ENCODE measurements at places on chromosomes 12 and 14.

DNA sequence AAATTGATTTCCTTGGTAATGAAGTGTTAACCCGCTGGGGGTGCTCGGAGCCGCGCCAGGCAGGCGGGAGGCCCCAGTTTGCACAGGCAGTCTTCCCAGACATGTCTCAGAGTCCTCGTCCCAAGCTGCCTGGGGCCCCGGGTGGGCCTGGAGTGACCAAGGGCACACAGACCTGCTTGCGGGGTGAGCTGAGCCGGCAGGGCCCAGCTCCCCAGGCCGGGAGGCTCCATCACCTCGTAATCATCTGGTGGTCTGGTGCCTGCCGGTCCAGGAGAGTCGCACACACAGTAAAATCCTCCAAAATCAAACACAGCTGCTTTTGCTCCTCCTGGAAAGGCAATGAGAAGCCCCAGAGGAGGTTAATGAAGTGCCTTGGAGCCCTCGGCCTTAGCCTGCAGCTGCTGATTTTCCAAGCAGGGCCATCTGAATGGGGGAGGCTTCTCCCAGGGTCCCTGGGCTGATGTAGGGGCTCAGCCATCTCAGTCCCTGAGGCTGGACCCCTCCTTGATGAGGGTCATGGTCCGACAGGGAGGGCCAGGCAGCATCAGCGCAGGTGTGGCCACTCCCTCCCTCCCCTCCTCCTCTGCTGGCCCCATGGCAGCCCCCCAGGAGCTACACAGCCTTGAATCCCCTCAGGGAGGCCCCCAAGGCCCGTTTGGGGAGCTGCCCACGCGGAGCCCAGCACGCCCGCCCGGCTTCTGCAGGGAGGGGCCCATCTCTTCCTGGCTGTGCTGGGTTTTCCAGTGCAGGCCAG is 39.4 kb upstream of the FBRSL1 start:
- DNase-seq = no peak

DNA sequence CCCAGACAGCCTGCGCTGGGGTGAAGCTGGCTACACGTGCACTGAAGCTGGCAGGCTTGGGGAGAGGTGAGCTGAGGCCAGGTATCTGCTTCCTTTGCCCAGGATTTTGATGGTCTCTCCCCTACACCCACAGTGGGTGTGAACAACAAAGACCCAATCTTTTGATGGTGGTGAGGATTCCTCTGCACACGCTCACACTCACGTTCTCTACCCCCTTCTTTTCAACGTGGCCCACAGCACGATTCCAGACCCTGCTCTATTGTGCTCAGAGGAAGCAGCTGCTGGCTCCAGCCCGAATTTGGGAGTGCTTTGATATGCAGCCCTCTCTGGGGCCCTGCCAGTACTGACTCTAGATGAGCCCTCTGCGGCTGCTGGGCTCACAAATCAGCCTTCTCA is 4.9 kb downstream of the CD9 start:
- no peak for DNase-seq

DNA sequence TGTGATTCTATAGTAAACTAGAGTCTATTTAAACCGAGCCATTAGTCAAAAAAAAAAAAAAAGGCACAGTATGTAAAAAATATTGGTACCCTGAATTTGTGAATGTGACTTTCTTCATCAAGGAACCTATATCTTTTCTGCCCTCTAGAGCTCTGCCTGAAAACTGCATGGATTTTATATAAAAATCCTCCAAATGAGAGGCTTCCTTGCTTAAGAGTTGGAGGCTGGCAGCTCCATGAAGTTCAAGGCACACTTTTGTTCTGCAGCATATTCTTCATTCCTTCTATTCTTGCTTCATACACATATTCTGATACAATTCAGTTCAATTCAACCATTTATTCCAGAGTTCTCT is 23.1 kb upstream of the NKX2-8 start:
- no peak for DNase-seq

GRCh38 chr12:66163289-66163688 is 6.5 kb downstream of the TMBIM4 start:
- no peak for DNase-seq

DNA sequence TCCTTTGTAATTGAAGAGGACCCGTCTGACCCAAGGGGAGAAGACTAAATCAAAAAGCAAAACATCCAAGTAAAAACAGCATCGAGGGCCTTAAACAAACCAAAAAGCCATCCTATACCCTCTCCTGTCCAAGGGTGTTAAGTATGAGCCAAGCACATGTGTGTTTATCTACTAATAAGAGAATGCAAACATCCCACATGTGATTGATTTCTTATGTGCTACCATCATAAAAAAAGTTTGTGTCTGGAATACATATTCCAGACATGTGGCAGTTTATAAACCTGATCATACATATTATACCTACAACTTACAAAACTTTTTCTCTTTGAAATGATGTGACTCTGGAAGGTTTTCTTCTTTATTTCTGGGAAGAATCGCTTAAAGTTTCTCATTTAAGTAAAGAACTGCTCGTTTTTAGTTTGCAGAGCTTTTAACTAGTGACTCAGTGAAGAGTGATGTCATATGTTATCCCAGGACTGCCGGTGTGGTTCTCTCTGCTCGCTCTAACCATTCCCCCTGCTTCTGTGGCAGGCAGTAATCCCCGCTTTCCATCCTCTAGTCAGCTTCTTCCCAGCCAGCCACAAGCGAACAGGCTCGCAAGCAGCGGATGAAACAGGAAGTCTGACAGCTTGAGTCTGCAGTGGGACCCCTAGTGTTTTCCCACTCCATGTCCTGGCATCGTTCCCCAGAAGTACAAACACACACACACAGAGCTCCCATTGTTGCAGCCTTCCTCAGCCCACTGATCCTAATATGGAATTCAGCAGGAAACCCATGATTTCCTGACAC is 431 bp upstream of the RHOJ start:
- DNase-seq = no peak

DNA sequence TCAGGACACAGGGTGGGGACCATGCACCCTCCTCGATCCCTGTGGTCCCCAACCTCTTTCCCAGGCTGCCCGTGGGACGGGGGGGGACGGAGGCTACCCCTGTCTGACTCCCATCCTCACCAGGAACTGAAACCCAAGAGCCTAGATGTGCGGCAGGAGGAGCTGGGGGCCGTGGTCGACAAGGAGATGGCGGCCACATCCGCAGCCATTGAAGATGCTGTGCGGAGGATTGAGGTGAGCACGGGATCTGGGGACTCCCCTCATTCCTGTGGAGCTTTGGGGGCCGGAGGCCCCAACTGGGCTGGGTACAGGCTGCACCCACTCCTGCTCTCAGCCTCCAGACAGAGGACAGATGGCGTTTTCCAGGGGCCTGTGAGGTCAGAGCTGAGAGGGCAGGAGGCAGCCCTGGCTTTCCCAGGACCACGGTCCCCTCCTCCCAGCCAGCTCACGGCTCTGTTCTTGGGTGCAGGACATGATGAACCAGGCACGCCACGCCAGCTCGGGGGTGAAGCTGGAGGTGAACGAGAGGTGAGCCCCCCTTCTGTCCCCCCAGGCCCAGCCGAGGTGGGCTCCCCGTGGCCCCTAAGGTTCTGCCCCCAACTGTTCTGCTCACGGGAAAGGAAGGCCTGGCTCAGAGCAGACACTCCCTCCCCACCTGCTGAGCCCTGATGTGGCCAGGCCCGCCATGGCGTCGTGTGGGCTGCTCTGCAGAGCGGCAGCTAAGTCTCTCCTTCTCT is 24.2 kb downstream of the HIP1R start:
- DNase-seq = no peak

- no peak for DNase-seq
Measured at GRCh38 chr12:54374562-54375258, 9.8 kb downstream of the ZNF385A start.

- no peak for DNase-seq
Measured at GRCh38 chr14:70833884-70834283, 24.6 kb upstream of the MAP3K9 start.

DNA sequence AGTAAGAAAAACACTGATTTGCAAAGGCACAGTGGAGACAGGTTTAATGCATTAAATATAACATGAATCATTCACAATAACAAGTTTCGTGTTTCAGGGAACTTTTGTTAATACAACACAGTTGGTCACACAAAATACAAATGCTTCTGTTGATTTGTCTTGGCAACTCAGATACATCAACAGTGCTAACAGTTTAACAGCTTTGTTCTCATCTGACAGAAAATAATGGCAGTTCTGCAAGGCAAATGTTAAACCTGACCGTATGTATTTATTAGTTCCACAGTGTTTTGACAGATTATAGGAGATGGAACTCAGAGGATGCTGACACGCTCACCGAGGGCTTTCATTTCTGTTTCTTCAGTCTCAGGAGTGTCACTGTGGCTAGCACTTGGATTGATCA is 350.7 kb downstream of the PRKD1 start:
- no peak for DNase-seq

DNA sequence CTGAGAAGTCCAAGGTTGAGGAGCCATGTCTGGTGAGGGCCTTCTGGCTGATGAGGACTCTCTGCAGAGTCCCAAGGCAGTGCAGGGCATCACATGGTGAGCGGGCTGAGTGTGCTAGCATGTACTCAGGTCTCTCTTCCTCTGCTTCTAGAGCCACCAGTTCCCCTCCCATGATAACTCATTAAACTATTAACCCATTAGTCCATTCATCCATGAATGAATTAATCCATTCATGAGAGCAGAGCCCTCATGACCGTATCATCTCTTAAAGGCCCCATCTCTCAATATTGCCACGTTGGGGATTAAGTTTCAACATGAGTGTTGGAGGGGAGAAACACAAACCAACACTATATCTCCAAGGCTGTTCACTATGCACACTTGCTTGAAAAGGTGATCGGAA is 83.7 kb downstream of the TMEM30B start:
- no peak for DNase-seq

GRCh38 chr12:26760657-26761293 is 72.2 kb downstream of the ITPR2 start:
- no peak for DNase-seq

- no peak for DNase-seq
Measured at GRCh38 chr14:26596543-26597061, 1.2 kb downstream of the NOVA1 start.

DNA sequence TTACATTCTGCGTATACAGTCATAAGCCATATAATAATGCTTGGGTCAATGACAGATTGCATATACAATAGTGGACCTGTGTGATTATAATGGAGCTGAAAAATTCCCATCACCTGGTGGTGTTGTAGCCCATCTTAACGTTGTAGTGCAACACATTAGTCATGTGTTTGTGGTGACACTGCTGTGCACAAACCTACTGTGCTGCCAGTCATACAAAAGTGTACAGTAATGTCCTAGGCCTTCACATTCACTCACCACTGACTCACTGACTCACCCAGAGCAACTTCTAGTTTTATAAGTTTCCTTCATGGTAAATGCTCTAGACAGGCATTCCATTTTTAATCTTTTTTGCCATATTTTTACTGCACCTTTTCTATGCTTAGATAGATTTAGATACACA is 194.8 kb upstream of the SEL1L start:
- DNase-seq = no peak

- DNase-seq = no peak
Measured at GRCh38 chr12:18246066-18246465, 15.3 kb upstream of the PIK3C2G start.

DNA sequence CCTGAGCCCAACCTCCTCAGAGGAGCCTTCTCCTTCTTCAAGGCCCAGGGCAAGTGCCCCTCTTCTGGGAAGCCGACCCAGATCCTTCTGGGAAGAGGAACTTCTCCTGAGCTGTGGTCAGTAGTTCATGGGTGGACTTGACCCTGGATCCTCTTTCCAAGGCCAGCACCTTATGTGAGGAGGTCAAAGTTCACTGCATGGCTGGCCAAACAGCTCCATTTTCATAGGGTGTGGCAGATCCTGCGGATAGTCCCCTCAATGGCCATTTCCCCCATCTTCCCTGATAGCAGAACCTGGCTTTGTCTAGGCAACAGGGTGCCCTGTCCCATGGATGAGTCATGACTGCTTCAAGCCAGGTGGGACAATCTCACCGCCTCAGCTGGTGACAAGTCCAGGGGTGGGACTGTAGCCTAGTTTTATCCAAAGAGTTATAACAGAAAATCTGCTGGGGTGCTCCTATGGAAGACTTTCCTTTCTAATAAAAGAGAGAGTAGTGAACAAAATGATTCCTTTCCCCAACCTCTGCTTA is 10.4 kb downstream of the ASB2 start:
- DNase-seq = no peak

GRCh38 chr14:34256223-34256622 is 205.8 kb downstream of the SPTSSA start:
- no peak for DNase-seq

GRCh38 chr14:64210216-64210615 is 84.0 kb downstream of the ESR2 start:
- DNase-seq = no peak

- DNase-seq = peak; percentile 65
Measured at GRCh38 chr12:56129206-56129941, 1.3 kb downstream of the ESYT1 start.

DNA sequence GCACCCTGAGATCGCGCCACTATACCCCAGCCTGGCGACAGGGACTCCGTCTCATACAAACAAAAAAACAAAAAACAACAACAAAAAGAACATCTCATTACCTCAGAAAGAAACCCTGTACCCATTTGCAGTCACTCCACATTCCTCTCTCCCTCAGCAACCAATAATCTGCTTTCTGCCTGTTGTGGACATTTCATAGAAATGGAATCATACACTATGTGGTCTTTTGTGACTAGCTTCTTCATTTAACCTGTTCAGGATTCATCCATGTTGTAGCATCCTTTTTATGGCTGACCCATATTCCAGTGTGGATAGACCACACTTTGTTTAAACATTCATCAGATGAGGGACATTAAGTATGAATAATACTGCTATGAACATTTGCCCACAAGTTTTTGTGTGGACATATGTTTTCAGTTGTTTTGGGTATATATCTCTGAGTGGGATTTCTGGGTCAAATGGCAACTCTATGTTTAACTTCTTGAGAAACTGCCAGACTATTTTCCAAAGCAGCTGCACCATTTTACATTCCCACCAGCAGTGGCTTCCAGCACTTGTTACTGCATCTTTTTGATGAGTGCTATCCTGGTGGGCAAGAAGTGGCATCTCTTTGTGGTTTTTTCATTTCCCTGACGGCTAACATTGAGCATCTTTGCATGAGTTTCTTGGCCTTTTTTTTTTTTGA is 5.9 kb upstream of the RCOR1 start:
- DNase-seq = no peak

GRCh38 chr12:122190842-122191668 is 8.1 kb downstream of the LRRC43 start:
- DNase-seq = peak; percentile 56

- DNase-seq = no peak
Measured at GRCh38 chr14:75123991-75124390, 2.9 kb downstream of the NEK9 start.

DNA sequence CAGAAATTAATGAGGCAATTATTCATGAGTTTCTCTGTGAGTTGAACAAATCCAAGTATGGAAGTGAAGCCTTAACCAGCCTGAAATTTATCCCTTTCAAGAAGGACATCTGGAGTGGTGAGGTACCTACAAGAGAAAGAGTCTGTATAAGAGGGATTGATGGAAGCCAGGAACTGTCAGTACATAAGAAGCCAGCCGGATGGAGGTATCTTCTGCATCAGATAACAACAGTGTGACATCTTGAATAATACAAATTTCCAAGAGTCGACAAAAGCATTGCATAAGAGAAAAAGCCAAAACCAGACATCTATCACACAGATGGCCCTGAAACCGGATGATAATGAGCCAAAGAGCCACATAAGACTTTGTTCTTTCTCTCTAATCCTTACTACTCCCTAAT is 781.2 kb downstream of the FLRT2 start:
- no peak for DNase-seq

Data from stimulated activated naive CD4-positive, alpha-beta T cell treated with Interleukin-2 at 50 U/mL for 16 hours (primary cell).